ENCODE measurements at places on chromosomes 1 and 21. TPM values are rescaled to one million over a fixed set of nuclear protein-coding genes. Genes with fewer than 3 reads are reported as not detected.

- DNase-seq, result no peak
Measured at GRCh38 chr1:90107990-90108389, 113.1 kb downstream of the ZNF326 start.

ADAMTS5 gene
- total RNA-seq, result 0.43 TPM

- DNase-seq, result no peak
Measured at GRCh38 chr1:240646571-240647240, 34.8 kb upstream of the GREM2 start.

DNA sequence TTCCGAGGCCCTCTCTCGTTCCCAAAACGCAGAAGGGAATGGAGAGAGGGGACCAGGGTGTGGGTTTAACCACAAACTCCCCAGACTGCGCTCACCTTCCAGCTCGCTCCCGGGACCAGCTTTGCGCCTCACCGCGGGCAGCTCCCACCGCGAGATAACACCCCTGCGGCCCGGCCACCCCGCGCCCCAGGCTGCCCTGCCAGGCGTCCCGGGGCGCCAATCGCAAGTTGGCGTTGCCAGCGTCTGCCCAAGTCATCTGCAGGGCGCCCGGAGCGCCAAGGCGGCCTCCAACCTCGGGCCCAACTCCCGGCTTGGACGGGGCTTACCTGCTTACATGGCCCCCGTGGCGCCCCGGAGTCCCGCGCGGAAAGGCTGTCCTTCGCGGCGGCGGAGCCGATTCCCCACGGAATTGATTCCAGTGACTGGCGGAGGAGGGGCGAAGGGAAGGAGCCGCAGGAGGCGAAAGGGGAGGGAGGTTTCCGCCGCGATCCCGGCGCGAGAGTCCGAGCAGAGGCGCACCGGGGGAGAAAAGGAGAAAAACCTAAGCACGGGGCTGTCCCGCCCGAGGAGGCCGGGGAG, 456 bp downstream of the PTPN14 start:
- DNase-seq, result peak; percentile 43

DNA sequence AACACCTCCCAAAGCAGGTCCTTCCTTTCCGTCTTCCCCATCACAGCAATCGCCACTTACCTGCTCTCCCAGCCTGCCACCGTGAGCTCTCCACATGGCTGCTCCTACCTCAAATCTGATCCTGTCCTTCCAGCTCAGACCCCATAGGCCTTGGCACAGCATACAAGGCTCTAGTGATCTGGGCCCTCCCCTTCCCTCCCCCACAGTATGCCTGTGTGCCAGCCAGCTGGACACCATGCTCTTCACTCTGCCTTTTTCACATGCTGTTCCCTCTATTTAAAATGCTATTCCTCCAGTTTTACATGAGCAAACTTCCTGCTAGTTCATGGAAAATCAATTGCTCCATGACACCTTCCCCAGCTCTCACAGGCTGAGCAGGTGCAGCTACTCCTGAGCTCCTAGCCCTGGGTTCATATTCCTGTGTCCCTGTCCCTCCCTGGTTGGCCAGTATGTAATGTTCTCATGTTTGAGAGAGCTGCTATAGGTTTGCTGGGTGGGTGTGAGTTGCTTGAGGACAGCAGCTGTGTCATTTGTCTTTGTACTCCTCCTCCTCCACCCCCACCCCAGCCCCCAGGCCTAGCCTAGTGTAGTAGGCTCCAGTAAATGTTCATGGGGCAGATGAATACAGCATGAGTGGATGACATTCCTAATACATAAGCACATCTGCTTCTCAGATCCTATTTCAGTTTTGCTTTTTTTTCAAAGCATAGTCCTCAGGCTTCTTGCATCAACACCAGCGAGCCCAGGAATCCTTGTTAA, 6.3 kb upstream of the TNNT2 start:
- no peak for DNase-seq

- DNase-seq, result no peak
Measured at GRCh38 chr1:188027613-188028012, 1198.9 kb downstream of the PLA2G4A start.

IGSF21 gene
- total RNA-seq, result 0.49 TPM

DNA sequence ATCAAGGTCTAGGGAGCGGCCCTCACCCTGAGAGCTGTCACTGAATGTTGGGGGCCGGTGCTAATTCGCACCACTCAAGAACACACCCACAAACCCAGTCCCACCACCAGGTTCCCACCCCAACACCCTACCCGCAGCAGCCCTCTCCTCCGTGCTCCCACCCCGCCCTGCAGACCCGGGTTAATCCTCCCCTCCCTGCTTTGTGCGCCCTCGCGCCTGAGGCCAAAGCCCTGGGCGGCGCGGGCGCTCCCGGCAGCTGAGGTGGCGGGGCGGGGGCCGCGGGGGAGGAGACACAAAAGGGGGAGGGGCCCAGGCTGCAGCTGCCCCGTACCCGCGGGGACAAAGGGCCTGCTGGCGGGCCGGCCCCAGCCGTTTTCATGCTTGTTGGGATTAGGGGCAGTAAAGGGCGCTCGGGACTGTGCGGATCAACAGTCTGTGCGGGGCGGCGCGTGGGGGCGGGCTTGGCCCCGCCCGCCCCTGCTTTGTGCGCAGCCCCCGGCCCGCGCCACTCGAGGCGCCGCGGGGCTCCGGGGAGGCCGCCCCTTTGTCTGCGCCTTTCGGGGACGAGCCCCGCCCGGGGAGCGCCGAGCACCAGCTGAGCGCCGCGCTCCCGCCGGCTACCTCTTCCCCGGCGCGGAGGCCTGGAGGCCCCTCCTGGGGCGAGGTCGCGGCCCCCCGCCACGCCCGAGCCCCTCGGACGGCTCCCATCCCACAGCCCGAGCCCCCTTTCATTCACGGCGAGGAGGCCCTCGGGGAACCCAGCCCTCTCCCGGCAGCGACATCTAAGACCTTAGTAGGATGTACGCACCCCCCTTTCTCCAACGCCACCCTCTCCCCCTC, 10.9 kb downstream of the C1orf216 start:
- peak; percentile 33 for DNase-seq

CD164L2 gene
- 0.86 TPM for total RNA-seq

- DNase-seq, result no peak
Measured at GRCh38 chr1:43534256-43534655, 3.6 kb downstream of the PTPRF start.

DCAF6 gene
- total RNA-seq, result 49.2 TPM

DNA sequence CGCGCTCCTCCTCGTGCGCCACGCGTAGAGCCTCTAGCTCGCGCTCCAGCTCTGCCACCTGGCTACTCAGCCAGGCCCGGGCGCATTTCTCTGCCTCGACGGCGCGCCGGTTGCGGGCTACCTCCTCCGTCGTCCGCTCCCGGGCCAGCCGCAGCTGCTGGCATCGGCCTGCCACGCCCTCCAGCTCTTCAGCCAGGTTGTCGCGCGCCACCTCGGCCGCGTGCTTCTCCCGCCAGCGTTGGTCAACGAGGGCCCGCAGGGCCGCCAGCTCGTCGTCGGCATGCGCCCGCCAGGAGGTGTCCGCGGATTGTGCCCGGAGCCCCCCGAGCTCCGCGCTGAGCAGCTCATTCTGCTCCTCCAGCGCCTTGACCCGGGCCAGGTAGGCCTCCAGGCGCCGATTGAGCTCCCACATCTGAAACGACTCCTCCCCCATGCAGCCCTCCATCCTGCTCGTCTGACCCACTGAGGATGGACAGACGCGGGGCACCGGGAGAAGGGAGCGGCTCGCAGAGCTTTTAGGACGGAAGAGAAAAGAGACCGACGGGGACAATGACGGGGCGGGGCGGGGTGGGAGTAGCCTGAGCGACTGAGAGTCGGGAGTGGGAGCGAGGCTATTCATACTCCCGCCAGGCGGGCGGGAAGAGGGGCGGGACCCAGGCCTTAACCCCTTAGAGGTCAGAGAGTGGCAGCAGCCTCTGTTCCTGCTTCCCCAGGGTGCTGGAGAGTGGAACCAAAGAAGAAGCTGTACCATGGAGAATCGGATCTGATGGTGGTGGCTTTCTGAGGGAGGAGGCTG, at the start of gene NES:
Gene NES (minus strand): TSS at position 588 of the 796 bp plus-strand sequence. CDS start 143 bp downstream, at position 445.
- DNase-seq, result peak; percentile 50

ETS2 gene
- total RNA-seq, result 38.3 TPM

DNA sequence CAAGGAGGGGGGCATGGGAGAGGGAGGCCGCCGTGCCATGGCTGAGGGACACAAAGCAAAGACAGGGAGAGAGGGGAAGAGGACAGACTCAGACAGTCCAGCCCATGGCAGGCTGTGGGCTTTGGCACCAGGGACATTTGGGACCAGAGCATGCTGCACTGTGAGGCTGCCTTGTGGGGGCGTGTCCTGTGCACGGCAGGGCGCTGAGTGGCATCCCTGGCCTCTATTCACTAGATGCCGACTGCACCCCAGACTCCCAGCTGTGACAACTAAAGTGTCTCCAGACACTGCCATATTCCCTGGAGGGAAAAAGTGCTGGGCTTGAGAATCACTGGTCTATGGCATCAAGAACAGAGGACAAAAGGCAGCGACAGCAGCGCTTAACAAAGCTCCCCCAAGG, 18.6 kb upstream of the PRDM15 start:
- DNase-seq, result no peak

GRCh38 chr1:109207467-109208103, 6.1 kb upstream of the SARS1 start:
- peak; percentile 18 for DNase-seq

MRPS15 gene
- total RNA-seq, result 63.3 TPM

- no peak for DNase-seq
Measured at GRCh38 chr21:41010101-41010435, 157.9 kb upstream of the BACE2 start.

OR2M4 gene
- not detected for total RNA-seq

All from right lobe of liver (tissue), 6 donors.